ENCODE measurements at places on chromosomes 1 and 21. TPM values are rescaled to one million over a fixed set of nuclear protein-coding genes. Genes with fewer than 3 reads are reported as not detected.

- DNase-seq, result no peak
Measured at GRCh38 chr1:13616234-13616633, 32.6 kb downstream of the PDPN start.

DNA sequence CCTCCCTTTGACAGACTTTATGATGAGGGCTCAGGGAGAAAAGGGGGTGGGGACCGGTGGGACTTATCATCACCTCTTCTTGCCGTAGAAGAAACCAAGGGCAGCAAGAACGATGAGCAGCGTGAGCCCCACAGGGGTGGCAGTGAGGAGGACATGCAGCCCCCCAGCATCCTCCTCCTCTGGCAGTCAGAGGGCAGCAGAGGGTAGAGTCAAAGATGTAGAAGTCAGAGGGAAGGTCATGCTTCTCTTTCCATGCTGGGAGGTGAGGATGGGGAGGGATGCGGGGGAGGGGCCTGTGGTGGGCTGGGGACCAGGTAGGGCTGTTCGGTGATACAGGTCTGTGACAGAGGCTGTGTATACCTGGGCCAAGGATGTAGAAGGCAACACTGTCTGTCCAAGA, 14.8 kb downstream of the INSRR start:
- DNase-seq, result no peak

The KRTAP12-2 gene
- polyA plus RNA-seq, result not detected

DNA sequence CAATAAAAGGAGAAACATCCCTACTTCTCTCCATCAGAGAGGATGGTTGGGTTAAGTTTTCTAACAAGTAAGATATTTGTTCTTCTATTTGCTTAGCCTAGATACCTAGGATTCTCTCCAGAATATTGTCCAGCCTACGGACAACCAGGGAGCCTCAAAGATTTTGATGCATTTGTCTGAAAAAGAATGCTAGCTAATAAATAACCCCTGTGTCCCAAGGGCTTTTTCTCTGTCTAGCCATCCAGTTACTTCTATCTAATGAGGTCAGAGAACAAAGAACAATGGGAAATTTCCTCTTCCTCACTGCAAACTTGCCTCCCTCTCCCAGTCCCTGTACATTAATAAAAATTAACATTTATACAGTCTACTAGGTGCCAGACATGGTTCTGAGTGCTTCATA, 810 bp downstream of the RGS5 start:
- DNase-seq, result no peak

DNA sequence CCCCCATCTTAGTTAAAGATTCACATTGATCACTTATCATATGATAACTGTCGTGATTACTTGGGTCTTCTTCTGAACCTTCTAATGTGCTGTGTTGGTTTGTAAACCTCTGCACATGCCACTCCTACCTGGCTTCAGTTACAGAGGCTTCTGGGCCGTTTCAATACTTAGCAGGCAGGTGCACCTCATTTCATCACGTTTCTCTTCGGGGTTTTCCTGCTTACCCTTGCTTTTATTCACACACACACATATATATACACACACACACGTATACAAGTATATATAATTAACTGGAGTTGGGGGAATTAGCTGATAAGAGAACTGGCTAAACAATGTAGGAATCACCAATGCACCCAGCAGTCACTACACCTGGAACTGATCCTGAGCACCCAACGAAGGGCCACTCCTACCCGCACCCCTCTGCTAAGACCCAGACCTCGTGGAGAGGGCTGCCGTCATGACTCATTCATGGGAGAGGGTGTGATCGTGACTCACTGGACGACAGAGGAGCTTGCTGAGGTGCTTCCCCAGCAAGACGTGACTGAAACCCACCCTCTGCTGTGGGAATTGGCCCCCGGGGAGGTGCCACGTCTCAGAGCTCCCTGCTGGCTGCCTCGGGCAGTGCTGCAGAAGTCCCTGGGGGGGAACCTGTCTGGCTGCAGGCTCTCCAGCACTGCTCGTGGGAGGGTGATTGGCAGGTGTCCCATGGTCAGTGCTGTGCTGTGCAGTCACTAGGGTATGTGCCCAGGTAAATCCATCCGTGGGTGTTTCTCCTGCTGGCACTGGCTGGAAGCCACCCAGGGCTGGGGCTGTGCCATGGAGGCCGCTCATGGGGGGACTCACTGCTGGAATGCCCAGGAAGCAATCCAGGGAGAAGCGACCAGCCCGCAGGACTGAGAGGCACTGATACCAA, 166.6 kb downstream of the DYRK1A start:
- peak; percentile 23 for DNase-seq

- DNase-seq, result no peak
Measured at GRCh38 chr1:32399843-32400242, 5.6 kb upstream of the BSDC1 start.

DNA sequence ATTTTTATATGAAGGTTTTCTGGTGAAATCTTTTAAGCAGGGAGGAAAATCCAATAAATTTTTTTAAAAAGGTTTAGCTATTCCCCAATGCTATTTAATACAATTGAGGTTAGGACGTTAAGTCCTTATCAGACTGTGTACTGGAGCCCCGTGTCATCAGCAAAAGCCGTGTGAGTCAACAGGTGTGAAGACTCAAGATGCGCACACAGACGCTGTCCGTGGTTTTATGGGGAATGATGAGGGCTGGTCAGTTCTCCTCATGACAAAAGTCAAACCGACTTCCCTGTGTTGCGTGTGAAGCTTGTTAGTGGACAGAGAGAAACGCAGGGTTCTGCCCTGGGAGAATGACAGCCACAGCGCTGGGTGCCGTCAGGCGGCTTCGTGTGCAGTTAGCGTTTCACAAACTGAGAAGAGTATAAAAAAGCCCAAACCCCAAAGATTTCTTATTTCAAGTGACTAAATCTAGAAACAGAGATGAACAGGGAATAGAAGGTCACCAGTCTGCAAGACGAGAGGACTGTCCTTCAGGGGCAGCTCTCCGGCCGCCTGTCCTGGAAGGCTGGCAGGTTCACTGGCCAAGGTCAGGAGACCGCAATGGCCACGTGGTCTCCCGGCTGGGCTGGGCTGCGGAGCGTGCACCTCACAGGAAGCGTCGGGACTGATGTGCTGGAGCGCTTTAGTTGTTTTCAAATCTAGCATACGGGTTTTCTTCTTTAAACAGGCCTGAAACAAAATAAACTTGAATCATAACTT, 22.4 kb downstream of the PTTG1IP start:
- DNase-seq, result no peak

- DNase-seq, result peak; percentile 64
Measured at GRCh38 chr1:33374336-33375105, 53.6 kb upstream of the A3GALT2 start.

The CD5L gene
- polyA plus RNA-seq, result not detected

- DNase-seq, result peak; percentile 51
Measured at GRCh38 chr1:204623365-204623893, 62.1 kb downstream of the LRRN2 start.

The TRIM45 gene
- polyA plus RNA-seq, result 1.4 TPM

- peak; percentile 55 for DNase-seq
Measured at GRCh38 chr1:89310505-89310904, 37.8 kb upstream of the GBP5 start.

The CD2 gene
- not detected for polyA plus RNA-seq

The NT5C1A gene
- polyA plus RNA-seq, result not detected

- DNase-seq, result no peak
Measured at GRCh38 chr1:53627031-53627430, 111.9 kb downstream of the GLIS1 start.

GRCh38 chr1:244647819-244648218, 5.1 kb upstream of the DESI2 start:
- DNase-seq, result no peak

DNA sequence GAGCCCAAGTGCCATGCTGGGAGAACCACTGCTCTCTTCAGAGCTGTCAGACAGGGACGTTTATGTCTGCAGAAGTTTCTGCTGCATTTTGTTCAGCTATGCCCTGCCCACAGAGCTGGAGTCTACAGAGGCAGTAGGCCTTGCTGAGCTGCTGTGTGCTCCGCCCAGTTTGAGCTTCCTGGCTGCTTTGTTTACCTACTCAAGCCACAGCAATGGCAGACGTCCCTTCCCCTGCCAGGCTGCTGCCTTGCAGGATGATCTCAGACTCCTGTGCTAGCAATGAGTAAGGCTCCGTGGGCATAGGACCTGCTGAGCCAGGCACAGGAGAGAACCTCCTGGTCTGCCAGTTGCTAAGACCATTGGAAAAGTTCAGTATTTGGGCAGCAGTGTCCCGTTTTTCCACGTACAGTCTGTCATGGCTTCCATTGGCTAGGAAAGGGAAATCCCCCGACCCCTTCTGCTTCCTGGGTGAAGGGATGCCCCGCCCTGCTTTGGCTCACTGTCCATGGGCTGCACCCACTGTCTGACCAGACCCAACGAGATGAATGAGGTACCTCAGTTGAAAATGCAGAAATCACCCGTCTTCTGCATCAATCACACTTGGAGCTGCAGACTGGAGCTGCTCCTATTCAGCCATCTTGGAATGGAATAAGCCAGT, 31.9 kb downstream of the CYP4B1 start:
- no peak for DNase-seq

- DNase-seq, result no peak
Measured at GRCh38 chr1:91199988-91200387, 178.2 kb upstream of the ZNF644 start.
